ENCODE measurements at places on chromosomes 11 and 22. TPM values are rescaled to one million over a fixed set of nuclear protein-coding genes. Genes with fewer than 3 reads are reported as not detected.

The POTEH gene
- total RNA-seq = not detected

The OR51E2 gene
- total RNA-seq = not detected

The ALDH3B1 gene
- 3.2 TPM for total RNA-seq

The MED15 gene
- 26.2 TPM for total RNA-seq

The DCHS1 gene
- total RNA-seq = 2.5 TPM

The SLN gene
- not detected for total RNA-seq
